Activated T-helper 1 cell treated with anti-CD3 and anti-CD28 coated beads, Interleukin-2, amount 50 U/mL, for 16 hours (primary cell): ENCODE measurements at places on chromosomes 2 and 18.

- DNase-seq = no peak
Measured at GRCh38 chr2:240628808-240629618, 3.7 kb downstream of the GPR35 start.

GRCh38 chr18:58562999-58563667 lies 65.8 kb downstream of the ALPK2 start:
- DNase-seq = no peak

GRCh38 chr2:88903749-88904353 lies 212.4 kb downstream of the RPIA start:
- no peak for DNase-seq

DNA sequence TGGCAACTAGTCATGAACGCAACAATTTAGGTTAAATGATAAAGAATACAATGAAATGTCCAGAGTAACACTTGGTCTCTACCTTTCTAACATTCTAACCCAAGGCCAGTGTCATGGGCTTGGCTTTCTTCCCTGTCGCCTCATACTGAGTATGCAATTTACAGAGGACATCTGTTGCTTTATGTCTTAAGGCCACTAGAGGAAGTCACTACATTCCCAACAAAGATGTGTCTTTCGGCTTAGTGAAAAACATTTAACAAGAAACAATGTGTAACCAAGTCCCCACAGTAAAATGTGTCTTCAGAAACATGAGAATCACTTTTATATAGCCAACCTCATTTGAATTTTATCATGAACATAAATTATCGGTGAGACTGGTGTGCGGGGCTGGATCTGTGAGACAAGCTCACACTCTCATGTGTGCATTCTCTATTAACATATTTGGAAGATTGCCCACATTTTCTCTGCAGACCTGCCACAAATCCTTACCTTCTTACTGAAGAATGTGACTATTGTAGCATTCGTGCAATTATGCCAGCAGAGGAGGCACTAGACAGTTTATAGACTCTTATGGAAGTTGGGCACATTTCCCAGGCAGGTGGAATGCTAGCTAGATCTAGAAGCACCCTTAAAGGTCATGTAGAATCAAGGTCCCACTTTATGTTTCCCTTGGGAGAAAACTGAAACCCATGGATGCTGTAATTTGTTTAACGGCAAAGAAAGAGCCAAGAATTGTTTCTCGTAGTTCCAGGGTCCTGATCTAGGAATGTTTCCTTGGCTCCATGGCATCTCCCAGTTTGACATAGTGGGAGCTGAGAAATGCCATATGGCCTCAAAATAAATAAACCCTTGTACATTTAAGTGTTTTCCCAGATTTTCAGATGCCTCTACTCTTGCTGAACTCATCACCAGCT lies 101.8 kb downstream of the CD226 start:
- no peak for DNase-seq

DNA sequence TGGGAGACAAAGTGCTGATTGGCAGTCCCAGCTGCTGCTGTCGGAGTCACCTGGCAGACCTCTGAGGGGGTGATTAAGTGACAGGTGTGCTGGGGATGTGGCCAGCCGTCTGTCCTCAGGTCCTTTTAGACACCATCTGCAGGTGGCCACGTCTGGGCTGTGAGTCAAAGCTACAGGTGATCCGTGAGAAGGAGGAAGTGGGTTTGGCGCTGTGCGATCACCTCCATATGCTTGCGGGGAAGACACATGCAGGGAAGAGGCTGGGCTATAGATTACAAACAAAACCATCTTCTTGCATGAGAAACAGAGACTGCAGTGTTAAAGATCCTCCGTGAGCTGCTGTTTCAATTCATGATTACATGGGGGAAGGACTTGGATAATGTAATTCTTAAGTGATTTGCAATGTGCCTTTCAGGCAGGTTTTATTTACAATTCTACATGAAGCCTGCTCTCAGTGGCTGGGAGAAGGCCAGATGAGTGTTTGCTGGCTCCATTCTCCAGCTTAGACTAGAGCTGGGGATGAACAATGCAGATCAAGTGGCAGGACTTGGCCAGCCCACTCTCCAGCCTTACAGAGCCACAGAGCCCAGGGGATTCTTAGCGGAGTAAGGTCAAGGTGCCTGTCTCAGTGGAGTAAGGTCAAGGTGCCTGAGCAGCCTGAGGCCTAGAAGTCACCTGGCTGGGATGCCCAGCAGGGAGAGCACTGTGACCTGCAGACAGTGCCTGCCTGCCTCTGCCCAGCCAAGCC lies 87.8 kb downstream of the LYPD1 start:
- DNase-seq = no peak

DNA sequence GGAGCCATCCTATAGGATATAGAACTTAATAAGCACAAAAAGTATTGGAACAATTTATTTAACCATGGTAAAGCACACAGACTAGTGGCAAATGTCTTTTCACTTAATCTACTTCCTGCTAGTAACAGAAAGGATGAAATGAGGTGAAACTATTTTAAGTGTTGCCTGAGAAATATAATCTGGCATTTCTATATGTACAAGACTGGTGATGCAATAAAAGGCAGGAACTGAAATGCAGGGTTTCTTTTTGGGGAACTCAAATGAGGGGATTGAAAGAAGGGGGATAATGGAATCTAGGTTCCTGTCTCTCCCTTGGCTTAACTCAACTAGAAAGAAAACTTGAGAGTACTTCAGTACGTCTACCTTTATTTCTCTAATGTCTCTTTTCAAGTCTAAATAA lies 122.3 kb downstream of the MEMO1 start:
- no peak for DNase-seq
